ENCODE measurements at places on chromosomes 11 and 22.

GRCh38 chr22:43706151-43706550, 106.0 kb downstream of the EFCAB6 start:
- DNase-seq, result no peak

DNA sequence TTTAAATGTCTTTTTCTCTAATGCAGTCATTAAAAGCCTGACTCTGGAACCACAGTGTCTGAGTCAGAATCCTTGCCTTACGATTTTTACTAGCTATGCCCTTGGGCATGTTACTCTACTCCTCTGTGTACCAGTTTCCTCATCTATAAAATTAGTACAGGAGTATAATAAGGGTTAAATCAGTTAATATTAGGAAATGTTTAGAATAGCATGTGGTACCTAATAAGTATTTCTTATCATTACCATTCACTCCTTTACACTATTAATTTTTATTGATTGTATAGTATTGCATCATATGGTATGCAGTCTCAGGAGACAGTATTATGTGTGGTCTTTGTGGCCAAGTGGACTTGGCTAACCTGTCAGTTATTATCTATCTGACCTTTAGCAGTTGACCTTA, 68.2 kb downstream of the METTL15 start:
- no peak for DNase-seq

DNA sequence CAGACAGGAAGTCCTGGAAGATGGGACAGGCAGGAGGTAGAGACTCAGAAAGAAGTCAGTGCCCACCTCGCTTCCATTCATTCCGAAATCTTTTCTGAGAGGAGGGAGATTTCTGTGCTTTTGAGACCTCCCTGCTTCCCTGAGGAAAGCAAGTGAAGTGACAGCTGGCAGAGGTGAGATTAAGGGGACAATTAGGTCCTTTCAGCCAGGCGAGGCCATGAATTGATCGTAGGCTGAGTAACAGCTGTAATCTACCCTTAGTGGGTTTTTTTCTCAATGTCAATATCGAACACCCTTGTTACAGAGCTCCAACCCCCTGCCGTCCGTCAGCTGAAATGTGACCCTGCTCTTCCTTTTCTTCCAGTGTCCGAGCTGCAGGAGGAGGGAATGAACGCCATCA, 96.0 kb downstream of the PARVA start:
- DNase-seq, result no peak

DNA sequence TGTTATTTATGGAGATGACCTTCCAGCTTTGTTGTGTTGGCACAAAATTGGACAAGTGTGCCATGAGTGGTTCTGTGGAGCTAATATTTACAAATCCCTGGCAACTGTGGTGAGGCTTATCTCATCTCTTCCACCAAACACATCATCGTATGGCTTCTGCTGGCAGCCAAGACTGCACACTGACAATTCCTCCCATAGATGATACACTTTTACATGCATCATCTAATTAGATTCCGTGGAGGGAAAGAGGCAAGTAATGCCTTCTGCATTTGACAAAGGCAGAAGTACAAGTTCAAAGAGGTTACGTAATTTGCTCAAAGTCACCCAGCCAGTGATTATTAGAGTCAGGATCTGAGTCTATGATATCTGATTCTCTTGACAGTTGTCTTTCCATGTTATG, 62.7 kb upstream of the KIRREL3 start:
- DNase-seq, result no peak

- DNase-seq, result no peak
Observed at GRCh38 chr11:75763846-75764245, 4.7 kb upstream of the DGAT2 start.

GRCh38 chr22:50633086-50633485, 5.1 kb upstream of the ARSA start:
- no peak for DNase-seq

- DNase-seq, result no peak
Observed at GRCh38 chr11:124869331-124869730, 4.1 kb downstream of the ROBO3 start.

GRCh38 chr22:39917776-39918495, 17.1 kb downstream of the GRAP2 start:
- DNase-seq, result no peak

- DNase-seq, result no peak
Observed at GRCh38 chr11:1460396-1460985, 26.1 kb downstream of the MOB2 start.

GRCh38 chr11:129234978-129235377, 42.9 kb upstream of the ARHGAP32 start:
- no peak for DNase-seq

DNA sequence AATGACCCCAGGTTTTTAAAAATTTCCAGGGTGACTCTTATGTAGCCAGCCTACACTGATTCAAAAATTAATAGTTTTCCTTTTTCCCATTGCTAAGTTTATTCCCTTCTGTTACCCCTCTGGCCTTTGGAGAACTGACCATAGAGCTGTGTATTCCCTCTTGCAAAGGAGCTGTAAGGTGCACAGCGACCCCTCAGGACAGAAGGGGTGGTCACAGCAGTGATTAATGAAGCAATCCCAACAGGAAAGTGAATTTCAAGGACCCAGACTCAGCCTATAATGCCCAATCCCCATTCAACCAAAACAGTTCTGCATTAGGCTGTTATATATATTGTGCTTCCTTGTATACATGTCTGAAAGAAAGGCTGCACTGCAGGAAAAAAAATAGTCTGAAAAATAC, 147.1 kb downstream of the WT1 start:
- DNase-seq, result no peak

DNA sequence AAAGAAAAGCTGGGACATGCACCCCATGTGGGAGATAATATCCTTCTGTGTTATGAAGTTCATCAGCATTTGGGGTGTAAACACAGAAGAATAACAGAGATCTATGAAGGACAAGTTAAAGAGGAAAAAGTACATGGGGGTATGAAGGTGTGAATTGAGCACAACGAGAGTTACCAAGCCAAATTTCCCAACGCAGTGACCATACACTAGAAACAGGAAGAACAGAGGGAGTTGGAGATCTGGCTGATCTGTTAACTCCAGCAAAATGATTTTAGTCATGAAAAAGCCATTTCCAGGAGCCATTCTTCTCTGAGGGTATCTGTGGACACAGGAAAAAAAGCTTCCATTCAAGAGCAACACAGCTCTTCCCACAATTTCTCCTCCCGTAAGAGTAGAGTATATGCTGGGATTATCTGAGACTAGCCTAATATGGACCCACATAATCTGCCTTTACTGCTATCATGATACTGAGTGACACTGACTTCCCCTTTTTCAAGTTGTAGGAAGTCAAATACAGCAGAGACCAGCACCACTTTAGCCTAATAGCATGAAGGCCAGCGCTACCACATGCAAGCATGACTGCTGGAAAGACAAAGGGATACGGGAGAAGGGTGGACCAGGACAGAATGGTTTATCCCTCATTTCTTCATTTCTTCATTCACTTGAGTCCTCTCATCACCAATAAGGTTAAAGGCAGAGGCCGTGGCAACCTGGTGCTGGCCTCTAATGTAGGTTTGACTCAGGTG, 19.6 kb upstream of the OR8D2 start:
- no peak for DNase-seq

DNA sequence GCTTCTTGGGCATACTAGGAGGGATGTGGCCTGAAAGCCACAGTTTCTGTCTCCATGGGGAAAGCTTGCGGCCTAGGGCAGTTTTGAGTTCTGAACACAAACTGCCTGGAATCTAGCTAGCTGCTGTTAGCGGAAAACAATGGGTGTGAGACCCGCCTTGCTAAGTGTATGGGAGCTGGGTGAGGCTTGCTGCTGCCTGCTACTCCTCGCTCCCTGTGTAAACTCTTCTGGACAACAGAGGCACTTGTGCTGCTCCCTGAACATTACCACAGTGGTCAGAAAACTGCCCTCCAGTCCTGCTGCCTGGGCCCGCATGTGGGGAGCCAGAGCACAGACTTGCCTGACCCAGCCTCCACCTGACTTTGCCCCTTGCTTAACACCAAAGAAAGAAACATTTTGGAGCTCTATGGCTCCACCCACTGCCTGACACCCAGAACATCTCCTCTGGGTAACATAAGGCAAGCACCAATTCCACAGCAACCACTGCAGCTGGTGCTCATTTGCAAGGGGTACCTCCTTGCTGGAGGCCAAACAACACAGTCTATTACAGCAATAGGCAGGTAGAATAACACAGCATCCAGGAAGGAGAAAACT, 766.3 kb upstream of the RAG2 start:
- no peak for DNase-seq

DNA sequence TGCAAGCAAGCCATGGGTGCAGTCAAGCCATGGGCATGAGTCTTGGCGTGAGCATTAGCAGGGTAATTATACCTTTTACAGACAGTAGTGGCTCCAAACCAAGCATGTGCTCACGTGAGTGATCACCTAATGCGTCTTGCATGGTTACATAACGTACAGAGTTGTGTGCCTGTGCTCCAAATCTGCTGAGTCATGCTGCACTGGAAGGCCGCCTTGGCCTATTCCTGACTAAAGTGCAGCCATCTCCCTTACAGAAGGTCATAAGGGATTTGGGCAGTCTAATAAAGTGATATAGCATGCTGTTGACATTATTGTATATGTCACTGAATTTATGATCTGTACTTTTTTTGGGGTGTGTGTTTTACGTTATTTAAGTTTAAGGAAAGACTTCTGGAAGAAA, 102.4 kb downstream of the ARHGAP42 start:
- no peak for DNase-seq
